Suprapubic skin (tissue), 4 donors: ENCODE measurements at places on chromosomes 2 and 18.

DNA sequence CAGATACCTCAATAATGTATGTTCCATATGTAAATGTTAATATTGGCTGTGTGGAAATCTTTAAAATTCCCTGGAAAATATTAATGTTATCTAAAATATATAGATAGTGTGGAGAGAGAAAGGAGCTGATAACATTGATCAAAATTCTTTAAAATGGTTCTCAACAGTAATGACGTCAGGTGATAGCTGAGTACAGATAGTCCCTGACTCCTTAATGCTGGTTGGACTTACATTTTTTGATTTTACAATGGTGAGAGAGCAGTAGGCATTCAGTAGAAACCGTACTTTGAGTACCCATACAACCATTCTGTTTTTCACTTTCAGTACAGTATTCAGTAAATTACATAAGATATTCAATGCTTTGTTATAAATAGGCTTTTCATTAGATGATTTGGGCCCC lies 146.6 kb downstream of the GALNT3 start:
- DNase-seq = no peak

- no peak for DNase-seq
Measured at GRCh38 chr2:193251909-193252308, 1057.2 kb upstream of the TMEFF2 start.

DNA sequence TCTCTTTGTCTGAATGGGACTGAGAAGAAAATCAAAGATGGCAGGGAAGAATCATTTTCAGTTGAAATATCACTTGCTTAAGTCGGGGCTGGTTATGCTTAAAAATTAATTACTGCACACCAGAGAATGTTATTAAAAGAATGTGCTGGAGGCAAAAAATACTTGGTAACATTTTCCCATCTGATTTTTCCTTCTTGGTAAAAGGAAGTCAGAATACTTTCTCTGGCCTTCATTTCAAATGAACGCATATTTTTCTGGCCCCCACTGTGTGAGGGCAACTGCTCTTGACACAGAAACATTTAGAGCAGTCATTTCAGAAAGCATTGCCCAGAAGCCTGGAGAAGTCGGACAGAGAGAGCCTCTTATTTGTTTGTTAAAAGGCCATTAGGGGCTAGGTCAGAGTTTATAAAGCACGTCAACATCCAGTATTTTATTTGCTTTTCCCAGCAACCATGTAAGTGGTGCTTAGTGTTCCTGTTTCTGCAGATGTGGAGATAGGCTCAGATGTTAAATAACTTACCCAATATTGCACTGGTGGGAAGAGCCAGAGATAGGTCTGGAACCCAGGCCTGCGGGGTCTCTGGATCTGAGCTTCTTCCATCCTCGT lies 32.9 kb upstream of the LYPD6B start:
- no peak for DNase-seq

DNA sequence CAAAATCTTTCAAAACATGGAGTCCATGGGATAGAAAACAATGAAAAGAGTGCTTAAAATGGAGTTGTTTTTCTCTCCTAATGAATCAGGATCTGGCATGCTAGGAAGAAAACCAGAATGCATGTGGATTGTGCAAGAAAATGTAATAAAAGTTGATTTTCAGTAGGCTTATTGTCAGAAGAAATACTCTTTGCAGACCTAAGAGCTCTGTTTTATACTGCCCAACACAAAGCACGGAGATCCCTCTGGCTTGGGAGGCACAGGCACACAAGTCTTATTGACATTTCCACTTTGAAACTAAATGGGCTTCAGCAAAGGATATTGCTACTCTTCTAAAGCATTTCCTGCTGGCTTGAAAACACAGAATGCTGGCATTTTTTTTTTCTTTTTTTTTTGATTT lies 15.5 kb upstream of the DAPL1 start:
- no peak for DNase-seq

- DNase-seq = no peak
Measured at GRCh38 chr2:172436889-172437288, 9.5 kb downstream of the ITGA6 start.

- no peak for DNase-seq
Measured at GRCh38 chr18:4333043-4333442, 122.1 kb downstream of the DLGAP1 start.

- no peak for DNase-seq
Measured at GRCh38 chr2:211722928-211723327, 815.7 kb downstream of the ERBB4 start.

- DNase-seq = no peak
Measured at GRCh38 chr18:76589866-76590265, 94.8 kb upstream of the ZNF516 start.

- DNase-seq = no peak
Measured at GRCh38 chr2:63249161-63249560, 198.5 kb downstream of the OTX1 start.

GRCh38 chr2:101173707-101174295 lies 22.6 kb upstream of the TBC1D8 start:
- DNase-seq = no peak

GRCh38 chr2:190119923-190120590 lies 57.5 kb upstream of the MSTN start:
- DNase-seq = no peak

GRCh38 chr2:19886261-19886660 lies 15.5 kb downstream of the TTC32 start:
- DNase-seq = no peak

GRCh38 chr18:63085611-63086010 lies 234.0 kb downstream of the BCL2 start:
- no peak for DNase-seq

DNA sequence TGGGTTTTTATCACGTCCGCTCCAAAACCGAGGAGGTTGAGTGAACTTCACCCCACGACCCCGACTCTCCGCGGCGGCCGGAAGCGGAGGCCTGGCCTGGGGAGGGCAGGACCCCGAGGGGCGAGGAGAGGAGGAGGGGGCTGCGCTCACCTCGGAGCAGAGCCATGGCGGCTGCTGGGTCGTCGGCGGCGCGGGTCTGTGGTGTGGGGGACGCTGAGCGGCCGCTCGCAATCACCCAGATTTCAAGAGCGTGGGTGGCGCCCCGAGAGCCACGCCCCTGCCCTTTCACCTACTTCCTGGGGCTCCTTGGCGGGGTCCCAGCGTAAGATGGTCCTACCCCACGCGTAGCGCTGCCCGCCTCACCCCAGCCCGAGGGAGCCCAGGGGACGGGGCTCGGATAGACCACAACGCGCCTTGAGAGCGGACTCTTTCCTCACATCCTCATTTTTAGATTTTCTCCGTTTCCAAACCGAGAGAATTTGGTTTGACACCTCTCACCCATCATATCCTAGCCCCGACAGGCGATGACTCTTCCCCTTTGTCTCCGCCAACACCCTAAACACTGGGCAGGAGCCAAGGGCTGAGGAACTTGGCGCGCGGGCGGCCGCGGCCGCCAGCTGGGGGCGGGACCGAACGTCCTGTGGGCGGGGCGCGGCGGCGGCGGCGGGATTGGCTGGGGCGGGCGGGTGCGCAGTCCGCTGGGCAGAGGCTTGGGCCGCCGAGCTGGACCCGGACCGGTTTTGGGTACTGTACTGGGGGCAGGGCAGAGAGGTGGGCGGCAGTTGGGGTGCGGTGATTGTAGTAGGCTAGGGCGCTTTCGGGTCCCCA lies at the start of gene ACAA2:
TSS of gene ACAA2 (minus strand) at position 215 of the 828 bp plus-strand sequence. CDS start at position 166, 49 bp downstream.
- peak; percentile 93 for DNase-seq

- no peak for DNase-seq
Measured at GRCh38 chr2:133726973-133727372, 158.7 kb upstream of the NCKAP5 start.

DNA sequence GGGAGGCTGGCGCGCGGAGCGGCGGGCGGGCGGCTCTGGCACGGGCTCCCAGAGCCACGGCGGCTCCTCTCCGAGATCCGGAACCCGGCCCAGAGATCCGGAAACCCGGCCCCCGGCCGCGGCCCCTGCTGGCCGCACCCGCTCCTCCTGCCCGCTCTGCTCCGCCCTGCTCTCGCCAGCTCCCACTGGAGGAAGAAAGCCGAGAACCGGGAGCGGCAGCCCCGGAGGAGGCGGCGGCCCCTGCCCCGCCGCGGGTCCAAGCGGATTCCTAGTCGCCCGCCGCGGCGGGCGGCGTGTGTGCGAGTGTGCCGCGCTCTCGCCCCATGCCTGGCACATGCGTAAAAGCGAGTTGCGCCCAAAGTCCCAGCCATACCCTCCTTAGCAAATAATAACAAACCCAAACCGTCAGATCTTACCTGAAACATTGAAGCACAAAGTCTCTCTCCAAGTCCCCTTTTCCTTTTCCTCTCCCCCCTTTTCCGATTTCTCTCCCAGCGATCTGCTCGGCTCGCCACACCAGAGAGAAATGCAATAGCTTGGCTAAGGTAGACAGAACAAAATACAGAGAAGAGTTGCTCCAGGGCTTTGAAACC lies 108.7 kb upstream of the KCTD1 start:
- DNase-seq = peak; percentile 85

GRCh38 chr2:31556940-31557339 lies 23.8 kb downstream of the SRD5A2 start:
- DNase-seq = no peak

DNA sequence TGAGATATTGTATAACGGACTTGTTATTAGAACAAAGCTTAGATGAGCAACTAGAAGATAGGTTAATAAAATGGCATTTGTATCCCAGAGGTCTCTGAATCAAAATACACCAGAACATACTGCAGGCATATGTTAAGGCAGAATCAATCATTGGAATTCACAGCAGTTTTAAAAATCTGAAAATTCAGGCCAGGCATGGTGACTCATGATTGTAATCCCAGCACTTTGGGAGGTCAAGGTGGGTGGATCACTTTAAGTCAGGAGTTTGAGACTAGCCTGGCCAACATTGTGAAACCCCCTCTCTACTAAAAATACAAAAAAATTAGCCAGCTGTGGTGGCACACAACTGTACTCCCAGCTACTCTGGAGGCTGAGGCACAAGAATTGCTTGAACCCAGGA lies 405.2 kb downstream of the ZEB2 start:
- DNase-seq = no peak

- no peak for DNase-seq
Measured at GRCh38 chr2:119252186-119253113, 28.8 kb downstream of the STEAP3 start.

DNA sequence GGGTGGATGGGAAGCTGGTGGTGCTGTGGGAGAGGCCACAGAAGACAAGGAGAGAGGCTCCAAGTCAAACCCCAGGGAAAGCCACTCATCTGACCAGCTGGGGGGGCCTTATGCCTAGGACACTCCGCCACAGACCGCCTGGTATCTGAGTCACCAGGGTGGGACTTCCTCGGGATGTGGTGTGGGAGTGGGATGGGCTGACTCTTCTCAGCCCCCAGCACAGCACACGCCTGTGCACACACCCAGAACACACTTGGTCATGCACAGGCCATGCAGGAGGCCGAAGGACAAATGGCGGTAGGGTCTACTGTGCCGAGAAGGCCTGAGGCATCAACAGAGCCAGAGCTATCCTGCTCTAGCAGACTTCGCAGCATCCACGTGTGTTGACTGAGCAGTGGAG lies 136.4 kb downstream of the INHBB start:
- DNase-seq = peak; percentile 53

GRCh38 chr2:52222128-52222527 lies 1190.2 kb upstream of the NRXN1 start:
- no peak for DNase-seq

DNA sequence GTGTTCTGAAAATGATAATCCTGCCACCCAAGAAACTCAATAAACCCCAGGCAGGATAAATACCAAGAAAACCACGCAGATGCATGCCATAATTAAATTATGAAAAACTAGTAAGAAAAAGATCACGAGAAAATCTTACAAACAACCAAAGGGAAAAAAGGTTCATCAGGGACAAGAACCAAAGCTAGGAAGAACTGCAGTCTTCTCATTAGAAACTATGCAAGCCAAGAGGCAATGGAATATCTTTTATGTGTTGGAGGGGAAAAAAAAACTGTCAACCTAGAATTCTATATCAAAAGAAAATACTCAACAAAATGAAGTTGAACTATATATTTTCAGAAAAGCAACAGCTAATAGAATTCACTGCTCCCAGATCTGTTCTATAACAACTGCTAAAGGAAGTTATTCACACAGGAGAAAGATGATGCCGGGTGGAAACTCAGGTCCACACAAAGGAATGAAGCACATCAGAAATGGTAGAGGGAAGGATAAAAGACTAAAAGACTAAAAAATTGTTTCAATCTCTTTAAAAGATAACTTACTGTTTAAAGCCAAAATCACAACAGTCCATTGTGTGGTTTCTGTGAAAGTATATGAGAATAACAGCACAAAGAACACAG lies 55.0 kb downstream of the NDUFA10 start:
- no peak for DNase-seq

- DNase-seq = no peak
Measured at GRCh38 chr2:41701231-41701630, 346.6 kb upstream of the PKDCC start.

- no peak for DNase-seq
Measured at GRCh38 chr2:186697536-186697935, 3.7 kb downstream of the FAM171B start.

DNA sequence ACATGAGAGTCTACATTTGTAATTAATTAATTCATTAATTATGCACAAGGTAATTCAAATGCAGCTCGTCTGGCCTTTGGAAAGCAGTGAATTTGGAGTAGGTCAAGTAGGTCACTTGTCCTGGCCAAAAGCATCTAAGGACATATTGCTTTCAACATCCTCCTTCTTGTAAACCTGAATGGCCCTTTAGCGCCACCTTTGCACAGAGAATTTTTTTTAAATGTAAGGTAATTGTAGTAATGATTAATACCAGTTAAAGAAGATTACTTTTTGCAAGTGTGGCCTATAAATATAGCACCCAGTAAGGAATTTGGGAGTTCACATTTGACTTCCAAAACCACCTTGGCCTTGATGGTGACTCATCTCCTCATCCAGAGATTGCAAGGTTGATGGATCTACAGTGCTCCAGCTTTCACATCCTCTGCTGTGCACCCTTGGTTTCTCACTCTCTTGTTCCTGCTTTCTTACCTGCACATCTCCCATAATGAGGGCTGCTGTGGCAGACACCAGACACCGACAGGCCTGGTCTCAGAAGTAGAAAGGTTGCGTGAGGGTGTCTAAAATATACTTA lies 481.7 kb downstream of the TGIF1 start:
- no peak for DNase-seq

GRCh38 chr2:101253013-101253702 lies 472 bp downstream of the CNOT11 start:
- DNase-seq = peak; percentile 87

GRCh38 chr18:29217124-29217915 lies 1040.4 kb upstream of the CDH2 start:
- no peak for DNase-seq

DNA sequence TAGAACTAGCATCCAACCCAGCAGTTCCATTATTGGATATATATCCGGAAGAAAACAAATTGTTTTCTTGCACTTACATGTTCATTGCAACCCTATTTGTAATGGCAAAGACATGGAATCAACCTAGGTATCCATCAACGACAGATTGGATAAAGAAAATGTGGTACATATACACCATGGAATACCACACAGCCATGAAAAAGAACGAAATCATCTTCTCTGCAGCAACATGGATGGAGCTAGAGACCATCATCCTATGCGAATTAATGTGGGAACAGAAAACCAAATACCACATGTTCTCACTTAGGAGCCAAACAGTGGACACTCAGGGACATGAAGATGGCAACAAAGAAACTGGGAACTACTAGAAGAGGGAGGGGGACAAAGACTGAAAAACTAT lies 352.7 kb downstream of the CDH2 start:
- no peak for DNase-seq
